Purkinje cell (primary cell): ENCODE measurements at places on chromosomes 16 and 17. TPM values are rescaled to one million over a fixed set of nuclear protein-coding genes. Genes with fewer than 3 reads are reported as not detected.

Gene CDRT4
- polyA plus RNA-seq, result 1.8 and 2.1 TPM in 2 replicates

Gene DBF4B
- 1.3 TPM in 1 of 2 replicates, not detected in the other for polyA plus RNA-seq

Gene AIPL1
- polyA plus RNA-seq, result not detected in 2 replicates

Gene ATP2C2
- polyA plus RNA-seq, result 2.6 TPM in 1 of 2 replicates, not detected in the other

Gene CFAP119
- polyA plus RNA-seq, result 0.87 and 6.6 TPM in 2 replicates

Gene MNT
- polyA plus RNA-seq, result 0.28 and 1.5 TPM in 2 replicates

Gene UTS2R
- not detected in 2 replicates for polyA plus RNA-seq

Gene PPL
- polyA plus RNA-seq, result 0.13 and 1.9 TPM in 2 replicates

Gene TPSD1
- polyA plus RNA-seq, result not detected in 2 replicates

Gene KRT17
- 10.7 and 38.0 TPM in 2 replicates for polyA plus RNA-seq

Gene SETD1A
- 0.27 and 0.34 TPM in 2 replicates for polyA plus RNA-seq

Gene USB1
- polyA plus RNA-seq, result 1.2 and 4.5 TPM in 2 replicates

Gene CACNG4
- 0.18 and 0.27 TPM in 2 replicates for polyA plus RNA-seq

Gene FNDC8
- not detected in 2 replicates for polyA plus RNA-seq

Gene TEDC2
- 0.21 and 0.22 TPM in 2 replicates for polyA plus RNA-seq

Gene P2RX5
- 36.8 and 43.3 TPM in 2 replicates for polyA plus RNA-seq

Gene ARL5C
- not detected in 2 replicates for polyA plus RNA-seq

Gene WNT9B
- polyA plus RNA-seq, result not detected in 2 replicates

Gene MYH11
- not detected in 2 replicates for polyA plus RNA-seq

Gene KRT12
- polyA plus RNA-seq, result not detected in 2 replicates

Gene SCGB1C2
- not detected in 2 replicates for polyA plus RNA-seq

Gene RNF112
- 12.4 and 12.7 TPM in 2 replicates for polyA plus RNA-seq

Gene SOST
- polyA plus RNA-seq, result not detected in 2 replicates

Gene MYO15A
- polyA plus RNA-seq, result 0.70 and 1.0 TPM in 2 replicates

Gene PYDC1
- 0.94 and 1.6 TPM in 2 replicates for polyA plus RNA-seq

Gene JPH3
- 0.98 TPM in 1 of 2 replicates, not detected in the other for polyA plus RNA-seq

Gene CCDC47
- polyA plus RNA-seq, result 70.6 and 83.0 TPM in 2 replicates

Gene PIMREG
- polyA plus RNA-seq, result 1.8 and 5.1 TPM in 2 replicates

Gene ADAD2
- polyA plus RNA-seq, result not detected in 2 replicates

Gene CMTM2
- not detected in 2 replicates for polyA plus RNA-seq

Gene KCNJ2
- 0.09 and 2.2 TPM in 2 replicates for polyA plus RNA-seq

Gene ZG16
- polyA plus RNA-seq, result not detected in 2 replicates

Gene SEPTIN12
- polyA plus RNA-seq, result not detected in 2 replicates

Gene MVP
- polyA plus RNA-seq, result 0.56 and 0.76 TPM in 2 replicates

Gene SP2
- 2.1 and 3.0 TPM in 2 replicates for polyA plus RNA-seq

Gene FBXW10
- polyA plus RNA-seq, result 0.28 TPM in 1 of 2 replicates, not detected in the other

Gene CETP
- not detected in 2 replicates for polyA plus RNA-seq

Gene EARS2
- 10.4 and 13.6 TPM in 2 replicates for polyA plus RNA-seq

Gene SYT17
- 1.0 and 8.5 TPM in 2 replicates for polyA plus RNA-seq

Gene ITGAL
- not detected in 2 replicates for polyA plus RNA-seq

Gene SOX8
- polyA plus RNA-seq, result 0.12 and 0.13 TPM in 2 replicates

Gene DPEP2
- polyA plus RNA-seq, result not detected in 2 replicates

Gene DDX28
- polyA plus RNA-seq, result 2.8 and 3.8 TPM in 2 replicates

Gene HOXB5
- not detected in 2 replicates for polyA plus RNA-seq

Gene MAPT
- polyA plus RNA-seq, result 8.8 and 20.1 TPM in 2 replicates

Gene SLC6A4
- polyA plus RNA-seq, result not detected in 2 replicates

Gene LPO
- polyA plus RNA-seq, result not detected in 2 replicates

Gene SOX9
- 14.8 and 16.5 TPM in 2 replicates for polyA plus RNA-seq

Gene KREMEN2
- not detected in 2 replicates for polyA plus RNA-seq

Gene AARSD1
- polyA plus RNA-seq, result 51.6 and 63.8 TPM in 2 replicates

Gene NPB
- not detected in 2 replicates for polyA plus RNA-seq

Gene METTL26
- polyA plus RNA-seq, result 32.5 and 32.9 TPM in 2 replicates

Gene KRT32
- polyA plus RNA-seq, result not detected in 2 replicates

Gene DNAAF8
- polyA plus RNA-seq, result 0.27 TPM in 1 of 2 replicates, not detected in the other

Gene ZNF205
- polyA plus RNA-seq, result not detected in 2 replicates

Gene TUFM
- polyA plus RNA-seq, result 84.1 and 84.6 TPM in 2 replicates

Gene MEIOB
- not detected in 2 replicates for polyA plus RNA-seq

Gene ADAM11
- 1.5 TPM in 1 of 2 replicates, not detected in the other for polyA plus RNA-seq

Gene CRHR1
- 0.28 and 1.4 TPM in 2 replicates for polyA plus RNA-seq

Gene ABCC6
- polyA plus RNA-seq, result 0.99 TPM in 1 of 2 replicates, not detected in the other
